ENCODE measurements at places on chromosomes 1 and 21.

- DNase-seq = no peak
Observed at GRCh38 chr1:184499616-184500015, 112.8 kb downstream of the C1orf21 start.

- DNase-seq = no peak
Observed at GRCh38 chr1:193438312-193438711, 251.9 kb upstream of the B3GALT2 start.

- DNase-seq = no peak
Observed at GRCh38 chr1:11982010-11982392, 1.8 kb downstream of the MFN2 start.

DNA sequence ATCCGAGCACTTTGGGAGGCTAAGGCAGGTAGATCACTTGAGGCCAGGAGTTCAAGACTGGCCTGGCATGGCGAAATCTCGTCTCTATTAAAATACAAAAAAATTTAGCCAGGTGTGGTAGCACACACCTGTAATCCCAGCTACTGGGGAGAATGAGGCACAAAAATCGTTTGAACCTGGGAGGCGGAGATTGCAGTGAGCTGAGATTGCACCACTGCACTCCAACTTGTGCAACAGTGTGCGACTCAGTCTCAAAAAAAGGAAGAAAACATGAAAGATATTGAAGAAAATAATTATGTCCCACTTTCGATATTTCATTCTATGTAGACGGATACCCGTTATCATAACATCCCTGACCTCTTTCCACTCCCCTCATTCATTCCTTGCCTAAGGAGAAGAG is 19.2 kb downstream of the TUT4 start:
- no peak for DNase-seq
